ENCODE measurements at places on chromosomes 2 and 18.

DNA sequence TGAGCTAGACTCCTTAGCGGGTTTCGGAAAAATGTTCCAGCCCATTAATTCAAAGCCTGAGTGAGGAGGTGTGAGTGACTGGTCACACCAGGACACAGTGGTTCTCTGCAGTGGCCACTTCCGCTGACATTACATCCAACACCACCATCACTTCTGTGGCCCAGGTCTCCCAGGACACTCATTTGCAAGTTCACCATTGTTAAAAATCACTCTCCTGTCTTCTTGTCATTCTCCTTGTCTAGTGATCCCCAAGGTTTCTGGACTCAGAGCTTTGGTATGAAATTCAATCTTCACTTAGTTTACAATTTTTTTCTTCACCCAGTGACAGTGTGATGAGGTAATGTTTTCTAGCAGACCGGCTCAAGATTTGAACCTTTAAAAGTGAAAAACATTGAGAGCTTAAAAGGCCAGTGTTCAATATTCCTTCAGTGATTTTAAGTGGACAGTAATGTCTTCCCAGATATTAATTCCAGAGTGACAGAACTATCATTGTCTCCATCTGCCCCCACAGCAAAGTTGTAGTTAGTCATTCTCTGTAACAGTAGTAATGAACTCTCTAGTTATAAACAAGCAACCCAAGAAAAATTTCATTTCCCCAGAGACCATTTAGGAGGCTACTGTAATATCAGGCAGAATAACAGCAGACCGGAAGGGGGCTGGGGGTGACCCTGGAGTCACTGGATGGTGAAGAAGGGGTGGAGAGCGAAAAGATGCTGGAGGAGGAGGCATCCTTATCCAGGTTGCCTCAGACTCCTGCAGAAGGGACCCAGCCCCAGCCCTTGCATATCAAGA lies 164.9 kb downstream of the GFPT1 start:
- no peak for DNase-seq

DNA sequence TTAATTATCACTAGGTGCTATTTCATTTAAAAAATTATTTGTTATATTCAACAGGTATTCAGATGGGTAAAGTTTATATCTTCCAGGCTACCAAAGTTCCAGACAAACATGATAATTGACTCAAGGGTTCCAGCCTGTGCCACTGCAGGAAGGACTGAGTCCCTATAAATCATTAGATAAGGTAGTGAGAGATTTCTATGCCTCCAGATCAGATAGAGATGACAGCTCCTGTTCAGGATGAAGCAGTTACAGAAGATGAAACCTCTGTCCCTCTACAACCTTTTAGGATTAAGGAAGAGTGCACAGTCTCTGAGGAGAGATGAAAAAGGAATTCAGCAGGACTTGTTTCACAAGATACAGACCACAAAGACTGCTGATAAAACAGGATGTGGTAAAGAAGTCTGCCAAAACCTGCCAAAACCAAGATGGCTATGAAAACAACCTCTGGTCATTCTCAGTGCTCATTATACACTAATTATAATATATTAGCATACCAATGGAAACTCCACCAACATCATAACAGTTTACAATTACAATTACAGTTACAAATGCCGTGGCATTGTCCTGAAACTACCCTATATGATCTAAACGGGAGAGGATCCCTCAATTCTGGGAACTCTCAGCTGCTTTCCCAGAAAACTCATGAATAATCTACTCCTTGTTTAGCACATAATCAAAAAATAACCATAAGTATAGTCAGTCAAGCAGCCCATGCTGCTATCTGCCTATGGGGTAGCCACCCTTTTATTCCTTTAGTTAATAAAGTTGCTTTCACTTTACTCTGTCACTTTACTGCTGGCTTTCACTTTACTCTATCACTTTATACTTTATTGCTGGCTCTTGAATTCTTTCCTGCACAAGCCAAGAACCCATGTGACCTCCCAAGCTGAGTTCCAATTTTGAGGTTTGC lies 288.5 kb downstream of the PDE11A start:
- DNase-seq, result no peak

DNA sequence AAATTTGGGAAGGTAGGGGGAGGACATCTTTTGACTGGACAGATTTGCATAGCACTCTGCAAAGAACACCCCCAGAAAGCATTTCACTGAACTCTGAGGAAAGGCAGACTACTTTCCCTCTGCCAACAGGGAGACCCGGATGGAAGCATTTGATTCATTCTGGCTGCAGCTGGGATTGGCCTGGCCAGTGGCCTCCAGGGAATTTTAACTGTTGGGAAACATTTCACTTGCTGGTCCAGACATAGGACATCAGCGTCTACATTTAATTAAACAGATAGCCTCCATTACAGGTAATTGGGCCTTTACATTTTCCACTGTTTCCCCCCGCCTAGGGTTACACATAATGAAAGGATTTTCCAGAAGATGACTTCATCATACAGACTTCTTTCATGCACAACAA lies 92.8 kb downstream of the MARCHF4 start:
- no peak for DNase-seq

DNA sequence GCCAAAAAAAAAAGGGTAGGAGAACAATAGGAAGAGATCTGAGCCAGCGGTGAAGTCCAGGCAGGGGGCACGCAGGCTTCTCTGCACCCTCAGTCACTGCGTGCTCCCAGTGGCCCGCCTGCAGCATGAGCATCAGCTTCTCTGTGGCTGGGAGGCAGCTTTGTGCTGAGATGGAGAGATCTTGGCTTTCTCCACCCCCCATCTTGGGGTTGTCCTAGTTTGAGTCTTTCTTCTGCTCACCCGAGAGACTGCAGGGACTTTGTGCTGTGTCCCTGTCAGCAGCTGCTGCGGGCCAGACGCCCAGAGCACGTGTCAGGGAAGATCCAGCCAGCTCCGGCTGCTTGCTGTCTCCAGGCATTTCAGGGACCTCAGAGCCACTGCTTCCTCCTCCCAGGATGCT lies 20.3 kb downstream of the TRAPPC12 start:
- no peak for DNase-seq

GRCh38 chr2:178005756-178006155 lies 66.8 kb downstream of the PDE11A start:
- no peak for DNase-seq

GRCh38 chr18:2030647-2031046 lies 540.7 kb downstream of the METTL4 start:
- no peak for DNase-seq

DNA sequence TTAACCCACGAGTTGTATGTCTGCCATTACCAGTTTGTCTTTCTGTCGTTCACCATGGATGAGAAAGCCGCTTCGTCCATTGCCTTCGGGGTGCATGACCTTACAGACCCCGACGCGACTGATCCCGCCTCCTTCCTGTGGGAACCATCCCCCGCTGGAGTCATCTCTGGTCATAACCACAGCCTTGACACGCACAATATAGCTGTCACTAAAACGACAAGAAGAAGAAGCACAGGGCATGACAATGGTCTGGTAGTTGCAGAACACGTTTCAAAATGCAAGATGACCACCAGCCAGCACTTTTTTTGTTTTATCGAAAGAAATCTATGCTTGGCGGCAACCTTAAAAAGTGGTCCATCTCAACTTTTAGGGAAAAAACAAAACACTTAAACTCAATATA lies 87.7 kb downstream of the SPRED2 start:
- DNase-seq, result no peak

- DNase-seq, result no peak
Measured at GRCh38 chr18:47490882-47491281, 239.4 kb upstream of the SKOR2 start.

GRCh38 chr2:71888751-71889445 lies 258.8 kb downstream of the CYP26B1 start:
- no peak for DNase-seq

GRCh38 chr2:165787334-165787733 lies 6.7 kb downstream of the GALNT3 start:
- DNase-seq, result no peak

DNA sequence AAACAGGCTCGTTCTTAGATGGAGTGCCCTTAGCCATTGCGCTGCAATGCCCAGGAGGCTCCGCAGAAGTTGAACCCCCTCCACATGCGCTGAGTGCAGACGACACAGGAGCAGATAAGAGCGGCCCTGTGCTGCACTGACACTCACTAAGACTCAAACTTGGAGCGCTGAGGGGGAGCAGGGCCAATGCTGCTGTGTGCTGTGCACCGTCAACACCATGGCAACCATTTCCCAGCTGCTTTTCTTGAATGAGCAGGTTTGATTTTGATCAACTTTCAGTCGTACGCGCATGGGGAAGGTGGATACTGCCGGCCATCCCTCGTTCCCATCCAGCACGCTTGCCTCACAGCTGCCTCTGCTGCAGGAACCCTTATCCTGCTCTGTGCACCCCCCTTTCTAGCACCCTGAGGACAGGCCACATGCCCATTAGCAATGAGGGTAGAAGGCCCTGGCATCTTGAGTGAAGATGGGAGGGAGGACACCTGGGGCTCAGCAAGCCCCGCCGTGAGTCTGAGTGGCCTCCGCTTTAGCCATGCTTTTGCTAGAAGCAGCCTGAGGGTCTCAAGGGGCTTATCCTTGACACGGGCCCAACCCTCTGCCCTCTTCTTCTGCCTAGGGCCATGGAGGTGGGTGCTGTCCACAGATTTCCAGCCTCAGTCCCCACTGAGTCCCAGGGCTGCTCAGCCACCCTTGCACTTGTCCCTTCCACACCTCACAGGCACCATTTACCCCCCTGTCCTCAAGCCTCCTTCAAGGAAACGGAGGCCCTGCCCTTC lies 271.9 kb downstream of the PHLPP1 start:
- no peak for DNase-seq

- peak; percentile 34 for DNase-seq
Measured at GRCh38 chr18:9743200-9744016, 35.3 kb downstream of the RAB31 start.

DNA sequence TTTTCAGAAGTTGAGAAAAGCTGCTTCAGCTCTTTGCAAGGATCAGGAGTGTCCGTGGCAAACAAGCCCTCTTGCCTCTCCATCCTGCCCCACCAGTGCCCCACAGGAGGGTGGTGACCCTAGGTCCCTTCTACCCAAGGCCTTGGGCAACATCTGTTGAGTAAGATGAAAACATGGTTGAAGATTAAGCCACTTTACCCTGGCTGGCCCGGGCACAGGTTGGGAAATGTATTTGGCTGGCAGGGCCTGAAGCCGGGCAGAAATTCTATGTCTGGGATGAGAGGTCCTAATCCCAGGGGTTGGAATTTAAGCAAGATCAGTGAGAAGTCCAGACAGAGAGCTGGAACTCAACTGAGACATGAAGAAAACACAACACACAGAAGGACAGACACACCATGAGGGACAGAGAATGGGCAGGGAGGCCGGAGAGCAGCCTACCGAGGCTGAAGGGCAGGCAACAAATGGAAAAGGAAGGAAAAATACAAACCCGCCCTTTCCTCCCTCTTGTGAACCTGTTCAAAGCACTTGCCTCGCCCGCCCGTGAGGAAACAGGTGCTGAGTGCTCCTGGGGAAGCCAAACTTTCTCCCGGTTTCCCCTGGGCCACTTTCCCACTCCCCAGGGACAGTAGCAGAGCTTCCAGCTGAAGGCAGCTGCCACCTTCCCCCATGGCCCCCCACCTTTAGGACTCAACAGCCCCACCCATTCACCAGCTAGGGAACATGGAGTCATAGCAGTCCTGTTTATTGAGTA lies 86.1 kb downstream of the TNS1 start:
- DNase-seq, result no peak

DNA sequence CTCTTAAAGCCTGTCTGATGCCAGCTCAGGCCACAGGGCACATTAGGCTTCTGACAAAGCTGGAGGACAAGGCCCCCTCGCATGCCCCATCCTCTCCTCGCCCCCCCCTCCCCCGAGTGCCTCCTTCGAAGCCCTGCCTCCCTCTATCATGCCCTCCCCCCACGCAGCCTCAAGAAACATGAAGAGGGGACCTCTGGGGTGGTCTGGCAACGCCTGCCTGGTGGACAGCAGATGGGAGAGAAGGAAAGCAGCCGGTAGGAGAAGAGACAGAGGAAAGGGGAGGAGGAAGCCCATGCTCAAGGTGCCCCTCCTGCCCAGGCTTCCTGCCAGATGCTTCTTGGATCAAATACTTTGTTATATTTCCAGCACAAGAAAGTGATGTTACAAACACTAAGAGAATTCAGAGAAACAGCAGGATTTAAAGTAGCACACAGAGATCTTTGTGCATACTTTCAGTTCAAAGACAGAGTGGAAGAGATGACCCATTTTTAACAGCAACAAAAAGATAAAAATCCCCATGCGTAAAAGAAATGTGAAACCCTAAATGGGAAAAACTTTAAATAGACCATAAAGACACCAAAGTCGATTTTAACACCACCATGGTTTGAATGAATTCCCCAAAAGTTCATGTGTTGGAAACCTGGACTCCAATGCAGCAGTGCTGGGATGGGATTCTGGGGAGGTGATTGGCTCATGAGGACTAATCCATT lies 19.0 kb downstream of the BOK start:
- DNase-seq, result no peak

GRCh38 chr2:189534854-189535832 lies 45.4 kb downstream of the SLC40A1 start:
- no peak for DNase-seq

Measured in Karpas-422 (cell line).